ENCODE measurements at places on chromosomes 2 and 18.

DNA sequence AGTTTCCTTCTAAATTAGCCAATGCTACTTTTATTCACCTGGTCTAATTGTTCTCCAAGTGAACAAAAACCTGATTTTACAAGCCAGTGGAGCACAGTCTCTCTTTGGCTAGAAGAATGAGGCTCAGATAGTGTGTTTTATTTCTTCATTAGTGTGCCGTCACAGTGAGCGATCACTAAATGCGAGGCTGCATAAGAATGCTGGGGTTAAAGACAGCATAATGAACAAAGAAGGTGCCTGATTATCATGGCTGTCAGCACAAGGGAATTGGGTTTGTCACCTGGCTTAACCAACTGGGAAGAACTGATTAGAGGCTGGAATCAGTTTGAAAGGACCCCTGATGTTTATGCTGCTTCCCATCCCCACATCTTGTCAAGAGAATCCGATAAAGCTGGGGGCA is 76.4 kb downstream of the EPHA4 start:
- no peak for DNase-seq

GRCh38 chr2:101596333-101596732 is 101.2 kb upstream of the MAP4K4 start:
- no peak for DNase-seq

DNA sequence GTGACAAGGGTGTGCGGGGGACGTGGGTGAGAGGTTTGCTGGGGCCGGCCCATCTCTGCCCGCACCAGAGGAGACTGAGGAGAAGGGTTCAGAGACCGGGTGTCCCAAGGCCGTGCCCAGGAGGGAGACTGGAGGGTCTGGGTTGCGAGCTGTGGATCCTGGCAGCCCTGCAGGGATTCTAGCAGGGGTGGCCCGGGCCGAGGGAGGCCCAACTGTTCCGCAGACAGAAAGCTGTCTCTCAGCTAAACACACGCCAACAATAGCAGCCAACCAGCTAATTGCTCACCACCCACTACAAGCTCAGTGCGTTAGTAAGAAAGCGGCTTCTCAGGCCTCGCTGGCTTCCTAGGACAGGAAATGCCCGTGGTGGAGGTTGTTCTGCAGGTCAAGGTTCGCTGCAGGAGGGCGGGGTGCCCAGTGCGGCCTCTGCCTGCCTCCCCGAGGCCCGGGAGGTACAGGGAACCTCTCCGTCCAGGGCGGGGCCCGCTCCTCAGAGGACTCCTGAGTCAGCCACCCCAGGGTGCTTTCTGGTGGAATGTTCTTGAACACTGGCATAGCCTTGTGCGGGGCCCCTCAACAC is 282.0 kb upstream of the PXDN start:
- DNase-seq = no peak

DNA sequence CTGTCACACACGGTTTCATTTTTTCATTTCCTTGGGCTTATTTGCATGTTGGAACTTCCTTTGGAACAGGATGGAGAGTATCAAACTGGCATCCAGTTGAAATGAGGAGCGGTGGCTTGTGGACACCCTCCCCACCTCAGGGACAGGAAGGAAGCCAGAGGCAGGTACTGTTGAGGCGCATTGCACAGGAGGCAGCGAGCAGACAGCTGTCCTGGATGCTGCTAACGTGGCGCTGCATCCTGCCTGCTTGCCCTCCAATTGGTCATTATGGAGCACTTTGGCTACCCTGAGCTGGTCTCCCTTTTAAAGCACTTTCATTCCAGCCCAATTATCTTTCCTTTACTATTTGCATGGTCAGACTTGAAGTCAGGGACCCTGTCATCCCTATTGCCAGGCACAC is 80.7 kb upstream of the ITGA4 start:
- DNase-seq = no peak

- DNase-seq = no peak
Observed at GRCh38 chr2:8219631-8220355, 462.1 kb upstream of the ID2 start.

DNA sequence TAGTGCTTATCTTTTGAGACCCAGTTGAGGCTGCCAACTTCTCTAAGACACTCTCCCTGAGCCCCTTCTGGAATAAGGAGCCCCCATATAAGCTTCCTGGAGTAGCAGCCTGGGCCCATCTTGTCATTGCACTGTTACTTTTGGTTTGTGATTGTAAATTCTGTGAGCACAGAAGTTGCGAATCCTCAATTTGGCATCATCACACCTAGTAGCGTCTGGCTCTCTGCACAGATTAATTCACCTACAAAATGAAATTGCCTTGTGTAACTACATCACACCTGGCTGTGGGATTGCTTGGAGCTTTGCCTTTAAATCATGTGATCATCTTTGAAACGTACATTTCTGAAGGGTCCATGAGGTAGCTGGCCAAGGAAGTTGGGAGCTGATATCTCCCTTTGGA is 193.2 kb upstream of the BCL2L11 start:
- no peak for DNase-seq

GRCh38 chr18:73752546-73752945 is 395.1 kb downstream of the FBXO15 start:
- DNase-seq = no peak

GRCh38 chr2:74238879-74239278 is 40.5 kb downstream of the MTHFD2 start:
- DNase-seq = no peak

- DNase-seq = no peak
Observed at GRCh38 chr18:9737006-9737405, 28.9 kb downstream of the RAB31 start.

GRCh38 chr2:200077210-200077650 is 121.8 kb downstream of the MAIP1 start:
- no peak for DNase-seq

DNA sequence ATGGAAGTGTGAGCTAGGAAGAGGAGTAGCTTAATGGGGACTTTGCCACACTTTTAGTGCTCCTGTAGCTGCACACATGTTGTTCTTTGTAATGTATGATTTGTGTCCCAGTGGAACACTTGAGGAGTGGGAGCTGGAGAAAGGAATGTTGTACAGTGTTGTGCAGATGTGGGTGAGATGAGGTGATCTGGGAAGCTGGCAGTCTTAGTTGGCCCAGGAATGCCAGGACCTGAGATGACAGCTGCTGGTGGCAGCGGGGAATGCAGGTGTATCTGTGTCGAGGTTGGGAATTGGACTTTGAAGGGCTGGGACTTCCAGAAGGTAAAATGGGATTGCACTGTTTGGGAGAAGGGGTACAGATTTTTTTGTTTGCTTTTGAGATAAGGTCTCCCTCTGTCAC is 23.6 kb downstream of the NEDD4L start:
- DNase-seq = no peak

DNA sequence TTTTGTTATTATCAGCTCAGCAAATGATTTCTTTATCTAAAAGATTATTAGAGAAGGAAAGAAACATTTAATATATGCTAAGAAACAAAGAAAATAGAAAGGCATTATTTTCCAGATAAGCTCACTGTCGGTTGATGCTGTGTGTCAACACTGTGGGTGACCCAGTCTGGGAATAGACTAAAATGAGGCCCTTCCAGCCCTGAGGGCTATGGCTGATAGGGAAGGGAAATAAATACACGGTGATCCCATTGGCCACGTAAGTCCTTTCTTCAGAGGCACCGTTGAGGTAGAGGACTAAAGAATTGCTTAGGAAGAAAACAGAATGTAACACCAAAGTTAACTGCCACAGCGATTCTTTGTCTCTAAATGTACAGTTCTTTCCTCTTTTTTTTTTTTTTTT is 1.8 kb downstream of the ABCB11 start:
- DNase-seq = no peak

GRCh38 chr2:181123798-181124231 is 143.4 kb downstream of the UBE2E3 start:
- no peak for DNase-seq

GRCh38 chr2:853203-853870 is 97.3 kb upstream of the SNTG2 start:
- DNase-seq = no peak

DNA sequence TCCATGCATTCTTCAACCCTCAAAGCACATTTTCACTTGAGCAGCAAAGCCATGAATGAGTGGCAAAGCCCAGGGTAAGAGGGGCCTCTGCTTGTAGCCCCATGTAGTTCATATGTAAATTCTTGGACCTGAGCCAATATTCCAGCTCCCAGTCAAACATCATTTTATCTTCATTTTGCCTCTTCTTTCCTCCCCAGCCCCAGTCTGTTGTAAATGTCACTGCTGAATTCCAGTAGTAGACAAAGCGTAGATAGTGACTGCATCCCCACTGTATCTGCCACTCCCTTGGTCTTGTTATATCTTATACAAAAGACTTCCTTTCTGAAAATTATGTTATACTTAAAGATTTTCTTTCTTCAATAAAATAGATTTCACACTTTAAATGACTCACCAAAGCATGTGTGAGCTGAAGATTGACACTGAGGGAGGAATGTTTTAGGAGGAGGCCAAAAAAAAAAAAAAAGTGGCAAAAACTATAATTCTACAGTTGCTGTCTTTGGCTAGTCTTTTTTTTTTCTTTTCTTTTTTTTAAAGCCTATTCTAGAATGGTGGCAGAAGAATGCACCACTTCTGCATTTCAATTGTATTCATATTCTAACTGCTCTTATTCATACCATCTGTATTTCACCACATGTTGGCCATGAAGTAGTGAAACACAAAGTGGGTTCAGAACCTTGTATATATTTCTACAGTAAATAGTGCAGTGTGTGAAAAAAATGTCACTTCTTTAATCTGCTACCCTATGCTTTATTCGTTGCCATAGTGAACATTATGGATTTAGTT is 306.1 kb downstream of the CPS1 start:
- DNase-seq = no peak

GRCh38 chr18:9322744-9323143 is 11.8 kb upstream of the TWSG1 start:
- no peak for DNase-seq

GRCh38 chr2:5501807-5502206 is 190.4 kb upstream of the SOX11 start:
- no peak for DNase-seq

DNA sequence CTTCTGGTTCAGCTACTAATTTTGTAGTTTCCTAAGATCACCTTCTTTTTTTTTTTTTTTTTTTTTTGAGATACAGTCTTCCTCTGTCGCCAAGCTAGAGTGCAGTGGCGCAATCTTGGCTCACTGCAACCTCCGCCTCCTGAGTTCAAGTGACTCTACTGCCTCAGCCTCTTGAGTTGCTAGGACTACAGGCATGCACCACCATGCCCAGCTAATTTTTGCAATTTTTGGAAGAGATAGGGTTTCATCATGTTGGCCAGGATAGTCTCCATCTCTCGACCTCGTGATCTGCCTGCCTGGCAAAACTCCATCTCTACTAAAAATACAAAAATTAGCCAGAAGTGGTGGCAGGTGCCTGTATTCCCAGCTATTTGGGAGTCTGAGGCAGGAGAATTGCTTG is 301.5 kb upstream of the TFPI start:
- DNase-seq = no peak

DNA sequence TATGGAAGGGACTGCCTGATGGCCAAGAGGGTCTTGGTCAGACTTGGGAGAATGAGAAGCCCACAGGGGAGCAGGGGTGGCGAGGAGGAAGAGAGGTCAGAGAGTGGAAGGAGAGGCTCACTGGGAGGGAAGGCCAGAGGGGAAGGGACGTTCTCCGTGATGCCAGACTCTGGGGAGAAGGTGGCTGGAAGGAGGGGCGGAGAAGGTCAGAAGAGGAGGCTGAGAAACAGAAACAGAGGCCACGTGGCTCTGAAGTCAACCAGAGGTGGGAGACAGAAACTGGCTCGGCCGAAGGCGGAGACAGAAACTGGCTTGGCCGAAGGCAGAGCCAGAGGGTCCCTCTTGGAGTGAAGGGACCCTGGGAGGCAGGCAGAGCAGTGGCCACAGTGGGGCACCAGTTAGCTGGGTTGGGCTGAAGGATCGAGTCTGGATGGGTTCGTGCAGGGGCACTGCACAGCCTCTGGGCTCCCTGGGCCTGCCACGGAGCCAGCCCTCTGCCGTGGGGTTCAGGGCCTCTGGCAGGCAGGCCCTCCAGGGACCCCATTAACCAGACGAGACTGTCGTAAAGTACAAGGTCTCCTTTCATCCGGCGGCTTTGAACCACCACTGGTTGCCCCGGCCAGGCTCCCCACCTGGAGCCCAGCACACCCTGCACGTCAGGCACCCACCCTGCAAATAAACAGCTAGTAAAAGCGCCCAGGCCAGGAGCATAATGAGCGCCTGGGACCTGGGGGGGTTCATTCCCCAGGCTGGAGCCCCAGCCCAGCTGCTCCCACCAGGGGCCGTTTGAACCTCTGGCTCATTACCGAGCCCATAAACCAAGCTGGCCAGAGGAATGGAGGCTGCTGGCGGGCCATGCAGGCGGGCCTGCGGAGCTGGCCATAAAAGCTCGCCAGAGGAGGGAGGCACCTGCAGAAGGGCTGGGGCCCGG is 218.8 kb downstream of the DYSF start:
- DNase-seq = no peak

GRCh38 chr2:47488870-47489584 is 86.1 kb downstream of the MSH2 start:
- no peak for DNase-seq

DNA sequence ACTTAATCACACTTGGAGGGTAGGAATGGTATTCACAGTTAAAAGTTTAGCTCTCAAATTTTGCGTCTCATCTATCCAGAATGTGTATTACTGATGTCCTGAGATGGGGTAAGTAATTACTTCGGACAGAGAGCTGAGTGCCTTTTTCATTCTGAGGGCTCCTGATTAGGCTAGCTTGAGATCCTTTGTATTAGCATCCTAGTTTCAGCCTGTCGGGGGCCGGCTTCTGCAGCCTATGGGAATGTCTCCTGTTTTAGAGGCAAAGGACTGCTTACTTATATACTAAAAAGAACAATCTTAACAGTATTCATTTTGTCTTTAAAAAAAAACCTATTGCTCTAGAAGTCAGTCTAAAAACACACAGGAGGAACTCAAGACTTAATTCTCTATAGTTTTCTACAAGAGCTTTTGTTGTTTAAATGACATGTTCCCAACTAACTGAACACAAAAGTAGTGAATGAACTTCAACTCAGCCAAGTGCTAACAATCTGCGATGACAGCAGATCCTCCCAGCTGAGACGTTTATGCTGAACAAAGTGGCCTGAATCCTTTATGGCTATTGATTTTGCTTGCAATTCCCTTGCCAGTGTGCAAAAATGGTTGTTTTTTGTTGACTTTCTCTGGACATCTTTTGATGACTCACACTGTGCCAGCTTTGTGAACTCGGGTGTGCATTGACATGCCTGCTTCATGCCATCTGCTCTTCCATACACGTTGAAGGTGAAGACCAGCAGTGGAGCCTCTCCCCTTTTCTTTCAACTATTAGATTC is 118.7 kb downstream of the LYPD6B start:
- no peak for DNase-seq

- DNase-seq = no peak
Observed at GRCh38 chr2:216578325-216578724, 54.9 kb upstream of the IGFBP2 start.

DNA sequence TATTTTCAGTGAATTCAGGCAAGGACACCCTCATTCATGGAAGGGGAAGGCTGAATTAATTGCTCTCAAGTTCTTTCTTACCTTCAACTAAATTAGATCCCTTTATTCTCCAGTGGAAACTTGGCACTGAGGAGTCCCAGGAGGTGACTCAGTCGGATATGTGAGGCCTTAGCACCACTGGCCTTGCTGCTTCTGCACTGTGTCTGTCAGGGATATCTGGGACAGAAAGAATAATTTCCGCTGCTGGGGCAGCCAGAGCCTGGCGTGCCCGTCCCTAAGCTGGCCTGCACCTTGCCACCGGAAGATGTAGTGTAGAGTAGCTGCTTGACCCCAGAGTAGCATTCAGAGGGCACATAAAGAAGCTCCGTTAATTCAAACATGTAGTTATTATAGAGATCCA is 53.4 kb downstream of the LIMS1 start:
- DNase-seq = no peak

Data from hypothalamus (tissue), 51 donors.